Activated CD4-positive, alpha-beta memory T cell treated with anti-CD3 and anti-CD28 coated beads, Interleukin-2, amount 10 ng/mL, durations not matched to agents 7 days and 5 days (primary cell): ENCODE measurements at places on chromosomes 5 and 9.

DNA sequence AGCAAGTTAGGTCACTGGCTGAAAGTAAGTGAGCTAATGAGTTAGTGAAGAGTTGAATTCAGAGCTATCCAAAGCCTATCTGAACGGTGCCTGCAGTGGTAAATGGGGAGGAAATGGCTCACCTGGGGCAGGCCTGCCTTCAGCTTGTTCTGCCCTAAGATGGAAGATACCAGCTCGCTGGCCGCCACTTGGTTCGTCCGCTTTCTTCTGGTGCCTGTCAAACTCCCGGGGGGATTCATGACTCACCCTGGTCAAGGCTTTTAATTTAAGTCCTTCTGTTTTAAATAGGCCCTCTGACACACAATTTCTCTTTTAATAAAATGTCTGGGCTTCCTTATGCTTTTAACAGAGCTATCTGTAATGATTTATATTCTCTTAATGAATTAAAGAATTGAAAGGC is 78.8 kb downstream of the CFAP90 start:
- no peak for DNase-seq

DNA sequence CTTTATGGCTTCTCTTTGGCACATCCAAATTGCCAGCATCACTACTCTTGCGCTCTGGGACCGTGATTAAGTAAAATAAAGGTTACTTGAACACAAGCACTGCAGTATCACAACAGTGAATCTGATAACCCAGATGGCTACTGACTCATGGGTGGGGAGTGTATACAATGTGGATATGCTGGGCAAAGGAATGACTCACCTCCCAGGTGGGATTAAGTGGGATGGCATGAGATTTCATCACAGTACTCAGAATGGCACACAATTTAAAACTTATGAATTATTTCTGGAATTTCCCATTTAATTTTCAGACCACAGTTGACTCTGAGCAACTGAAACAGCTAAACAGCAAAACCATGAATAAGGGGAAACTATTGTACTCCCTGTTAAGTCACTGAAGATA is 4.3 kb downstream of the GFM2 start:
- no peak for DNase-seq

DNA sequence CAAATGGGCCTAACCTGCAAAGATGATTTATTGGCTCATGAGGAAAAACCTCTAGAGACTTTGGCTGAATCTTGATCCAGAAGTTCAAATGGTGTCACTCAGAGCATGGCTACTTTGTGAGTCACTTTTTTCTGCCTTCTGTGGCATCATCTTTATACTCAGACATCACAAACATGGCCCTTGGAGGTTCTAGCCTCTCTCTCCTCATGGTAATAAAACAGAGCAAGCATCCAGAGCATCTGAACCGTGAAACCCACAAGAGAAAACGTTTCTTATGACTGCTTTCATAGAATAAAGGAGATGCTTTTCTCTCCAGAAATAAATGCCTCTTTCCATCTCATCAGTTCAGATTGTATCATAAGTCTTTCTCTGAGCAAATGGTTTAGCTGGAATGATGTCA is 780.3 kb downstream of the KCTD16 start:
- no peak for DNase-seq

GRCh38 chr9:68496356-68496755 is 44.3 kb downstream of the TMEM252 start:
- no peak for DNase-seq

DNA sequence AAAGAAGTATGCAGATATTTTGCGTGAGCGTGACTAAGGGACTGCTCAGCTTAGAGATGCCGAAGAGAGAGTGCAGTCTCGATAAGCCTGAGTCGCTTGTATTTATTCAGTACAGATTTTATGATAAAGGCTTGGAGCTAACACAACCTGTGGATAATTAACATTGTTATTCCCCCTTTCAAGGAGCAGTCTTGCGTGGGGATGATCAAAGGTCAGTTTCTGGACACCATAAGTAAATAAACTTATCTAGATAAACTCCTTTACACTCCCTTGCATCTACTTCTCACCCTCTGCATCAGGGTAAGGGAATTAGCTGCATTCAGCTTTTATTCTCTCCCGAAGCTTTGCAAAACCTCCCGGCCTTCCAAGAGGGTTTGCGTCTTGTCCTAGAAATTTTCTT is 357.8 kb upstream of the ST8SIA4 start:
- DNase-seq = no peak

DNA sequence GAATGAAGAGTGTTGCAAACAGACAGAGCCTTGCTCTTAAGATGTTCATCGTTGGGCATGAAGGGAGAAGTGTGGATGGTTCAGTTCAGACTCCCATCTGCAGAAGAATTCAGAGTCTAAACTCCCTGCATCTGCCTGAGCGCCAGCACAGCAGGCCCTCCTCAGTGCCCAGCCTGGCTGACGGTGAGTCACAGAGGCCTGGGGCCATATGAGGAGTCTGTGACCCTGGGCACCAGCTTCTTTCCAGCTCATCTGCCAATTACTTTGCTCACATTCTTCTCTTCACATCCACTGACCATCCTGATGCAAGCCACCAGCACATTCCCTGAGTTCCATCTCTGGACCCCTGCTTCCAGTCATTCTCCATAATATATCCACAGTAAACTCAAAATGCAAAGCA is 401.1 kb upstream of the TRPC7 start:
- DNase-seq = no peak

DNA sequence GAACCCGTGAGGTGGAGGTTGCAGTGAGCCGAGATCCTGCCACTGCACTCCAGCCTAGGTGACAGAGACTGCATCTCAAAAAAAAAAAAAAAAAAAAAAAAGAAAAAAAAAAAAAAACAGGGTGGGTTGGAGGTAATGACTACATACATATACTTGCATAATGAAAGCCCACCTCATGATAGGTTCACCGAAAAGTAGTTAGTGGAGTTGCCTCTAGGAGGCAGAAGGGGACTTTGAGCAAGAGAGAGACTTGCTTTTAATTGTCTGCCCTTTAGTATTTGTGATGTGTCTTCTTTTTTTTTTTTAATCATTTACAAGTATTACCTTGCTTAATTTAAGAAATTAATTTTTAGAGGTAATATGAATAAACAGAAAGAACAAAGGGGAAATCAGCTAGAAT is 99.8 kb downstream of the PPARGC1B start:
- no peak for DNase-seq
